ENCODE measurements at places on chromosomes 6 and 20. TPM values are rescaled to one million over a fixed set of nuclear protein-coding genes. Genes with fewer than 3 reads are reported as not detected.

The TSBP1 gene
- total RNA-seq = not detected

The NKAIN2 gene
- under 0.01 TPM for total RNA-seq

The RPN2 gene
- 462 TPM for total RNA-seq

The SLC17A2 gene
- not detected for total RNA-seq

The DDAH2 gene
- total RNA-seq = 66.1 TPM

The XKR7 gene
- not detected for total RNA-seq

The CCN6 gene
- total RNA-seq = 0.10 TPM

The SAMHD1 gene
- total RNA-seq = 18.8 TPM

The COL19A1 gene
- 2.6 TPM for total RNA-seq

The KCNQ2 gene
- not detected for total RNA-seq

The ENPP4 gene
- 17.1 TPM for total RNA-seq

The SHLD1 gene
- 1.0 TPM for total RNA-seq

The ZNF165 gene
- 0.13 TPM for total RNA-seq

The TENT5A gene
- 63.9 TPM for total RNA-seq

The CTCFL gene
- total RNA-seq = not detected

The GPR6 gene
- total RNA-seq = not detected

The F13A1 gene
- not detected for total RNA-seq

The ADGRG6 gene
- 2.1 TPM for total RNA-seq

The KHDC1L gene
- not detected for total RNA-seq

The KCNG1 gene
- 18.6 TPM for total RNA-seq

The OOEP gene
- 0.30 TPM for total RNA-seq

The ASCC3 gene
- total RNA-seq = 113 TPM

The GHRH gene
- total RNA-seq = not detected

The SYNCRIP gene
- total RNA-seq = 61.3 TPM

The DEF6 gene
- total RNA-seq = 0.59 TPM

The LKAAEAR1 gene
- not detected for total RNA-seq

The CRISP2 gene
- total RNA-seq = not detected

The TINAG gene
- total RNA-seq = not detected

The NOX3 gene
- not detected for total RNA-seq

The CST8 gene
- not detected for total RNA-seq

The ARMH2 gene
- total RNA-seq = not detected

The CD109 gene
- 46.1 TPM for total RNA-seq

The COL11A2 gene
- total RNA-seq = 0.13 TPM

The PRKN gene
- total RNA-seq = 1.1 TPM

The TFAP2D gene
- 0.46 TPM for total RNA-seq

The SIRPD gene
- total RNA-seq = not detected

The C20orf204 gene
- 0.76 TPM for total RNA-seq

The BTN1A1 gene
- not detected for total RNA-seq

The REM1 gene
- total RNA-seq = 0.07 TPM

The STMND1 gene
- total RNA-seq = not detected

The MAS1 gene
- 0.20 TPM for total RNA-seq

The DTD1 gene
- total RNA-seq = 40.1 TPM

The OPRL1 gene
- total RNA-seq = 2.4 TPM

The OVOL2 gene
- not detected for total RNA-seq

The DIDO1 gene
- 37.2 TPM for total RNA-seq

The SAMD5 gene
- 0.85 TPM for total RNA-seq

The SPDEF gene
- not detected for total RNA-seq

The CBLN4 gene
- not detected for total RNA-seq

The TBXT gene
- total RNA-seq = not detected

The HLA-DPA1 gene
- total RNA-seq = 0.17 TPM

The TPMT gene
- 13.9 TPM for total RNA-seq

The SIRPB1 gene
- not detected for total RNA-seq

The DNAJC5 gene
- 96.0 TPM for total RNA-seq

The CTSA gene
- total RNA-seq = 174 TPM

The SLC13A3 gene
- 2.2 TPM for total RNA-seq

The DPPA5 gene
- total RNA-seq = not detected
